NCI-H2107 (cell line): ENCODE measurements at places on chromosomes 6 and 20.
A peak's percentile ranks its signal among the peaks of the same experiment; 100 is the strongest.

DNA sequence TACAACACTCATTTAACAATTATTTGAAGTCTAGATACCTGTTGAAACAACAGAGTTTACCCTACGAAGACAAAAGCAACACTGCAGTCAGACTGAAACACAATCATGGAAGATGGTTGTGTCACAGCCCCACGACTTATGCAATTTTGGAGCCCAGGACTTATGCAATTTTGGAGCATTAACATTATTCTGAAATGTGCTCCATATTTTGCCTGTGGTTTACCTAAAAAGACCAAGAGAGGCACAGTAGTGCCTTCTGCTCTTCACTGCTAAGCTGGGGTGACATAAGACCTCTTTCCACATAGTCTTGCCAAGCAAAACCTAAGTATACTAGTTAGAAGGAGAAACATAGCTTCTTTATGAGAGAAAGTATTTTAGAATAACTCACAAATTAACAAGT is 216.5 kb downstream of the PTPRK start:
- no peak for DNase-seq

DNA sequence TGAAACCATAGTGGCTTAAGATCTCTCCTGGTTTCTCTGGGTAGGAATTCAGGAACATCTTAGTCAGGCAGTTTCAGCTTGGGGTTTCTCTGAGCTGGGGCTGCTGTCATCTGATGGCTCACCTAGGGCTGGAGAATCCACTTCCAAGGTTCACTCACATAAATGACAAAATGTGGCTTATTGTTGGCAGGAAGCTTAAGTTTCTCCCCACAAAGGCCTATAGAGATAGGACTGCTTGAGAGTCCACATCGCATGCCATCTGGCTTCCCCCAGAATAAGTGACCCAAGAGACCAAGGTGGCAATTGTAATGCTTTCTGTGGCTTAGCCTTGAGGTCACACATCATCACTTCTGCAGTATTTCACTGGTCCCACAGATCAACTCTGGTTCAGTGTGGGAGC is 131.4 kb downstream of the EDN1 start:
- no peak for DNase-seq

DNA sequence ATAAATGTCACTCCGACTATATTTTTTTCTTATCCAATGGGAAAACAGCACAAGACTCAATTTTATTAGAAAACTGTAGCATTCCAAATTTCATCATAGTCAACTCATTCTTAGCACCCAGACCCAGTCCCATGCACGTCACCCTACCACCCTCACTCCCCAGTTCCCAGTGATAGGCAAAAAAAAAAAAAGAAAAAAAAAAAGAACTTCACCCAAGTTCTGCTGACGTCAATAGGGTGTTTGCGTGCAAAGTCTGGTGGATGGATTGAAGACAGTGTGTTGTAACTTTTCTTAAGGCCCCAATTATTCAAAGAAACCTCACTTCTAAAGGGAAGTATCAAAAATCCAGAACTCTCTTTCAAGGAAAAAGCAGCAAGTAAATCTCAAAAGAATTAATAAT is 213.9 kb upstream of the PRDM1 start:
- no peak for DNase-seq

DNA sequence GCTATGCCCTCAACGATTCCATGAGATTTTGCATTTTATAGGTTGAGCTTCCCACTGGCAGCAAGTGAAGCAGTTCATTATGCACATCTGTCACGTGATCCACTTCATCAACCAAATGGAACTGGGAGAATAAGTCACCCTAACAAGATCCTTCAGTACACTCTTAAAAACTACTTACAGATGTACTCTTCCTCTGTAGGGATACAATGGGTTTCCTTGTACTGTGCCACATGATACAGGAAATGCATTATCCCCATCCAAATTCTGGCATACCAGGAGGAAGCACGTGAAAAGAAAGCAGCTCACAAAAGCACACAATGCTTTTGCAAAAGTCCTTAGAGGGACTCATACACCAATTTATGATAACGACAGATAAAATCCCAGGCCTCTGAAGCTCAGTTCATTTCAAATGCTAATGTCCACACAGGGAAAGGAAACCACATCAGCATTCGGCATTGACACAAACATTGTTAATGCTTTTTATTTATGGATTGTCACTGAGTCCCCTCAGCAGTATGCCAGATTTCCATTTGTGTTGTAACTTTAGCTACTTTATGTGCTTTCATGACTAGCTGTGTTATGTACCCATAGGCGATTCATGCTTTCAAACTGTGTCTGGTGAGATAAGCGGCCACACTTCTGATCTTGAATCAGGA is 58.1 kb upstream of the REV3L start:
- DNase-seq = peak; percentile 72

DNA sequence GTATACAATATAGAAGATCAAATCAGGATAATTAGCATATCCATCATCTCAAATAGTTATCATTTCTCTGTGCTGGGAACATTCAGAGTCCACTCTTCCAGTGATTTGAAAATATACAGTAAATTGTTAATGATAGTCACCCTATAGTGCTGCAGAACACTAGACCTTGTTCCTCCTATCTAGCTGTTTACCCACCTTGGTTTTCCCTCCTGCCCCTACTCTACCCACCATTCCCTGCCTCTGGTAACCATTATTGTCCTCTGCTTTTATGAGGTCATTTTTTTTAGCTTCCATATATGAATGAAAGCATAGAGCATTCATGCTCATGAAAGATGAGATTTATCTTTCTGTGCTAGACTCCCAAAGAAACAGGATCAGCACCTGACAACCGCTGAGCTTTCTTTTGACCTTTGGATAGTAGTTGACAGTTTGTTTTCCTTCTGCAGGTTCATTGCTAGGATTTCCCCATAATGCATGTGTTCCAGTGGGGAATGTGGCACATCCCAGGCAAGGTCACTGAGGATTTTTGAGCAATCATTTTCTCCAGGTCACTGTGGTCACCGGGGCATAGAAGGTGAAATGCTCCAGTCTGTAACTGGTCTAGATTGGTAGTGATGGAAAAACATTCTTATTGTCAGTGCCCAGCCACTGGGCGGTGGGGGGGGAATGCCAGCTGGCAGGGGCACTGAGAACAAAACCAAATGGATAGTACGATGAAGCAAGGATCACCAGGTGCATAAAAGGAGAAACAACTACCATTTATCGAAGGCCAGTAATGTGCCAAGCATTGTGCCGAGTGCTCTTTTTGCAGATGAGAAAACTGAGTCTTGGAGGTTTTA is 33.6 kb upstream of the BCAS1 start:
- DNase-seq = no peak

GRCh38 chr6:106692819-106693208 is 63.4 kb downstream of the QRSL1 start:
- DNase-seq = no peak

GRCh38 chr6:167292301-167293087 is 1.4 kb downstream of the UNC93A start:
- DNase-seq = no peak

- DNase-seq = no peak
Observed at GRCh38 chr20:17634661-17635331, 47.2 kb downstream of the RRBP1 start.

DNA sequence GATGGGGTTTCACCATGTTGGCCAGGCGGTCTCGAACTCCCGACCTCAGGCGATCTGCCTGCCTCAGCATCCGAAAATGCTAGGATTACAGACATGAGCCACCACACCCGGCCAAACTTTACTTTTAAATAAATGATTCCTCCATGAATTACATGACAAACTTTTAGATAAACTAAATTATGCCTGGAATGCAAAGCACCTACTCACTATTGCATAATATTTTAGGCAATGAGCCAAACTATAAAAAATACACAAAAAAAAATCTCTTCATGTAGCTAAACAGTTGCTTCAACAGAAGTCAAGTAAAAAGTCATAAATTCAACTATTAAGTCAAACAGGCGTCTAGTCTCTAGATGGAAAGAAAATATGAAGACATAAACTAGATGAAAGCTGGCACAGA is 56.5 kb downstream of the PTPRK start:
- DNase-seq = no peak

- DNase-seq = no peak
Observed at GRCh38 chr6:142291512-142291911, 10.3 kb upstream of the ADGRG6 start.

DNA sequence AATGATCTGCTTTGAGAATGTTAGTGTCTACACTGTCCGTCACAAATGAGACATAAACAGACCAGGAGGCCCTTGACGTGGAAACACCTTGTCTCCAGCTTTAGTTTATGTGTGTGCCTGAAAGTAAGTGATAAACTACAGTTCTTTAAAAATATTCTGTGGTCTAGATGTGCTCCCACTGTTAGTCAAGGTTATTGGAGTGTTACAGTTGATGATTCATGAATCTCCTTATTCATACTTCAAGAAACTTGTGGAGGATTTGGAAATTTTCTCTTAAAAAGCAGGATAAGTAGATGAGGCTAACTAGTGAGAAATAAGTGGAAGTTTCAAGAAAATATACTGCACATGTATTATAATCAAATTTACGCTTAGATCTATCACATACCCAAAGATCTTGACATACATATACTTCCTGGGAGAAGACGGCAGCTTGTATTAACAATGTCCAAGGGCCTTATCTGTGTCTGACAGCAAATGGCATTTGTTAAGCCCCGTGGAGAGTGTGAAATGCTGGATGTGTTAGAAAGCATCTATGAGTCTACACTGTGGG is 90.5 kb upstream of the MBOAT1 start:
- DNase-seq = no peak

DNA sequence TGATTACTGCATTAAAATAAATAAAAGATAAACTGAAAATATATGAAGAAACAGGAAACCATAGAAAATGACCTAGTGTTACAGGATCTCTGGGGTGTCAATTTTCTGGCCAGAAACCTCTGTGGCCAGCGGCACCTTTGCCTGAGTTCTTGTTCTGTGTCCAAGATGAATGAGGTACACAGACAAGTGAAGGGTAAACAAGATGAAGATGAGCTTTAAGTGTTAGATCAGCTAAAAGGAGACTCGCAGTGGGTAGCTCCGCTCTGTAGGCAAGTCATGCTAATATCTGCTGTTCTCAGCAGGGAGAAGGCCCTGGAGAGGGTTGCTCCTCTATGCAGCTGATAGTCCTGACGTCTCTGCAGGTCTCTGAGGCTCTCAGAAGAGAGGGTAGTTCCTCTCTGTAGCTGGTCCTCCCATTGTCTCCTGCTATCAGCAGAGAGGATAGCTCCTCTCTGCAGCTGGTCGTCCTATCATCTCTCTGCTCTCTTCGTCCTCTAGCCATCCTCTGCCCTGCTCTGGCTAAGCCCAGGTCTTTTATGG is 35.9 kb upstream of the TBC1D22B start:
- DNase-seq = no peak
